Parietal lobe (tissue), 2 donors: ENCODE measurements at places on chromosomes 4 and X. TPM values are rescaled to one million over a fixed set of nuclear protein-coding genes. Genes with fewer than 3 reads are reported as not detected.

MBNL3 gene
- total RNA-seq, result 3.1 TPM

AMER1 gene
- 14.4 TPM for total RNA-seq

L1CAM gene
- total RNA-seq, result 195 TPM

RHOXF2 gene
- total RNA-seq, result not detected

SLC7A11 gene
- total RNA-seq, result 13.1 TPM

RAB39B gene
- total RNA-seq, result 27.2 TPM

ARMCX4 gene
- total RNA-seq, result 32.9 TPM
